Panc1 (cell line): ENCODE measurements at places on chromosomes 12 and 14. TPM values are rescaled to one million over a fixed set of nuclear protein-coding genes. Genes with fewer than 3 reads are reported as not detected.

- H3K4me3 ChIP-seq, result no peak overlapping the region
- no peak overlapping the region for H3K27ac ChIP-seq
- DNase-seq, result no peak
Observed at GRCh38 chr12:94689646-94690036, 39.3 kb upstream of the TMCC3 start.

- H3K27me3 ChIP-seq, result no peaks in the 10 kb centered on the region
- no peaks in the 10 kb centered on the region for H3K4me1 ChIP-seq
- H3K4me3 ChIP-seq, result no peak overlapping the region
- H3K36me3 ChIP-seq, result no peaks in the 10 kb centered on the region
- DNase-seq, result no peak
Observed at GRCh38 chr14:89288114-89288513, 128.9 kb downstream of the FOXN3 start.

CLEC4E gene
- not detected for total RNA-seq

MRPL52 gene
- total RNA-seq, result 89.5 TPM

GRCh38 chr12:45098766-45099165, 47.9 kb upstream of the DBX2 start:
- H3K4me3 ChIP-seq, result no peak overlapping the region
- DNase-seq, result no peak
- H3K27ac ChIP-seq, result no peak overlapping the region
- H3K36me3 ChIP-seq, result no peaks in the 10 kb centered on the region
- no peaks in the 10 kb centered on the region; the same call in 1 of the 2 replicates for H3K27me3 ChIP-seq
- no peaks in the 10 kb centered on the region for H3K4me1 ChIP-seq
